ENCODE measurements at places on chromosomes 2 and 18.

DNA sequence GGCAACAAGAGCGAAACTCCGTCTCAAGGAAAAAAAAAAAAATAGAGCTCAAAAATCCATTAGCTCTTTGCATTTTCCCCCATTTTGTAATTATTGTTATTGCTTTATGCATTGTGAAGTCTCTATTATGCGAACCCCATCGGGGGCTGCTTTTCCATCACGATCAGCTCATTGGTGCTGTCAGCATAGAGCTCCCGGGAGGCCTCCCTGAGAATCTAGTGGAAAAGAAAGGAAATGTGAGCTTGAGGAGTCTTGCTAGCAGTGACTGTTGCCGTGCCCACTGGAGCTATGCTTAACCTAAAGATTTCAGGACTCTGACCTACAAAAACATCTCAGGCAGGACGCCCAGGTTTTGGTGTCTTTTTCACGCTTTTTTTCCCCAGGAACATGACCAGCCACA, 102.6 kb upstream of the NDUFV2 start:
- no peak for DNase-seq

DNA sequence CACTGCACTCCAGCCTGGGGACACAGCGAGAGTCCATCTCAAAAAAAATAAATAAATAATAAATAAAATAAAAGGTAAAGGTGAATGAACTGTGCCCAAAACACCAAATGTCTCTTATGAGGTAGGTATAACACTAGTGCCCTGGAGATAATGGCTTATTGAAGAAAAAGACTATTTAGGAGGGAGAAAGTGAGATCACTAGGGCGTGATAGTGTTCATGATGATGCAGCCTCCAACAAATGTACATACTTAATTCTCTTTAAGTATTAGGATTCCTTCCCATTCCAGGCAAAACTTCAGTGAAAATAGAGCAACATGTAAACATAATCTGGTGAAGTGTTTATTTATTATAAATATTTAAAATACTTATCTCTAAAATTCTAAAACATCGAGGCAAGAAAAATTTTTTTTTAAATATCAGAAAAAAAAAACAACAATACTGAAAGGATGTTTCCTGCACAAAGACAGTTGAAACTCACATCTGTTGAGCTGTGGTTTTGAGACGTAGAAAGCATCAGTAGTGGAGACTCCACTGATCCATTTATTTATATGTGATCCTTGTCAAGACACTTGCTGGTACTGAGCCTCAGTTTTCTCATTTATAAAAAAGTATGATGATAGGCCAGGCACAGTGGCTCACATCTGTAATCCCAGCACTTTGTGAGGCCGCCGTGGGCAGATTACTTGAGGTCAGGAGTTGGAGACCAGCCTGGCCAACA, 183.3 kb downstream of the LRP1B start:
- no peak for DNase-seq

DNA sequence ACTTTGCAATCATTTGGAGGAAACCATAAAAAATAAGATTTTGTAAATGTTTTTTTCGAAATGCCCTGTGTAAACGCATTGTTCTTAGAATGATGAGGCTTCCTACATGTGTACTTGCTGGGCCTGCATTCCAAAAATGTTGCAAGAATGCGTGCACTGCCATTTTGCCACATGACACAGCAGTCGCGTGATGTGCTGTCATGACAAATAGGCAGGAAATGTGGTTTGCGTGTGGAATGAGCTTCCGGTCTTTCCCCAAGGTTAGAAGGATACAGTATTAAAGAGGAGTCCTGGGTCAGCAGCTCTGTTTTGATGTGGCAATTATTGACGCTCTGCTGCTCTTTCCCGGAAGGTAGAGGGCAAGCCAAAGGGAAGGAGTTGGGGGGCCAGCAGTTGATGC, 18.1 kb upstream of the SERPINB2 start:
- DNase-seq: no peak

DNA sequence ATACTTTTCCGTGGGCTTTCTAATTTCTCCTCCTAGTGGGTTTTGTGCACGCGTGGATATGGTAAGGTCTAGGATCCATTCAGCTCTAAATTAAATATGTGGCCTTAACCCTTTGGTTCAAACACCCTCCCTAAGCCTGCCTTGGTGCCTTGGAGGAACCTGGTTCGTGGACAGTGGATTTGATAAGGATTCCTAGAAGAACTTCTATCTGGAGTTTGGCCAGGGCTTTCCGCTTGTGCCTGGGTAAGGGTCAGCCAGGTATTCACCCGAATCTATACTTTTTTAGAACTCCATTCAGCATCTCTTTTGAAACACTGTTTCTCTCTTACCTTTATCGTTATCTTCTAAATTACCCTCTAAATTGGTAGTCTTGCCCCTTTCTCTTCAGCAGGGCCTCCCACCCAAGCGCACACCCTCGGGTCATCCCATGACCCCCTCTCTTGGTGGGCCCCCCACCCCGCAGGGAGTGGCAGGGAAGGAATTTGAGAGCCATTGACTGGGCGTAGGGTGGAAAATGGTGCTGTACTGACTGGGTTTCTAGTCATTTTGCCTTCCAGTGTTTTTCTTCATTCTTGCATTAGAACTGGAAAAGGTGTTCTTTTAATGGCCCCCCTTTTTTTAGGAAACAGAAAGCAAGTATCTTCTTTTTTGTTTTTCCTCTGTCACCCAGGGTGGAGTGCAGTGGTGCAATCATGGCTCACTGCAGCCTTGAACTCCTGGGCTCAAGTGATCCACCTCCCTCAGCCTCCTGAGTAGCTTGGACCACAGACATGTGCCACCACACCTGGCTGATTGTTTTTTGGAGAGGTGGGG, 1.8 kb downstream of the SOCS6 start:
- DNase-seq: no peak

DNA sequence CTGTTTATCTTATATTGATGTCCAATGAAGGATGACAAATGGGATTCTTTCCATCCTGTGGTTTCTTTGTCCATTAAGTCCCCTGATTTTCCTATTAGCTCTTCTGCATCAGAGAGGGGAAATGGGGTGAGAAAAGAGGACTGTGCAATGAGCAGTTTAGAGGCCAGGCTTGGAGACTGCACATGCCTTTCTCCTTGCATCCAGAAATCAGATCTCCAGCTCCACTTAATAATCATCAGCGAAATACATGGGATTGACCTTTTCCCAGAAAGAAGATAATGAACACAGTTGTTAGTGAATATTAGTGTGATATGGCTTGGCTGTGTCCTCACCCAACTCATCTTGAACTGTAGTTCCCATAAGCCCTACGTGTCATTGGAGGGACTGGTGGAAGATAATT, 697.4 kb downstream of the CBLN2 start:
- DNase-seq: no peak

GRCh38 chr2:18408638-18409037, 151.8 kb downstream of the RDH14 start:
- no peak for DNase-seq

DNA sequence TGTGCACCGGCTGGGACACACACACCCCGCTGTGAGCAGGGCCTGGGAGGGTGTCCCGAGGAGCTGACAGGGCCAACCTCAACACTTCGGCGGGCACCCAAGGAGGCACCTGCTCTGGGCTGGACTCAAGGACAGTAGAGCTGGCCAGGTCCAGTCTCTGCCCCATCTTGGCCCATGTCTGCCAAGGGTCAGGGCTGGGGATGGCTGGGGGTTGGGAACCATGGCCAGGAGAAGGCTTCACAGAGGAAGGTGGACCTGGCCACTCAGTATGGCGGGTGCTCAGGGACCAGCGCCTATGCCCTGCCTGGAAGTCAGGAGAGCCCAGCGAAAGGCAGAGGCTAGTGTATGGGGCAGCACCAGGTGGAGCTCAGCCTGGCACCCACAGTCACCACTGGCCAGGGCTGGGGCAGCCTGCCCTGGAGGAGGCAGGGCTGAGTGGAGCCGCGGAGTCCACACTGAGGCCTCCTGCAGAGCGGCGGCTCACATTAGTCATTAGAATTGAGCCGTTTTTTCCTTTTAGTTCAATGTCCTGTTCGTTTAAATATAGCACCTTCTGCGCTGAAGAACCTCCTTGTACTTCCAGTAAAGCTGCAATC, 4.2 kb downstream of the ERFE start:
- DNase-seq: no peak
